Upper lobe of right lung (tissue), 1 donor: ENCODE measurements at places on chromosomes 3 and 15.

DNA sequence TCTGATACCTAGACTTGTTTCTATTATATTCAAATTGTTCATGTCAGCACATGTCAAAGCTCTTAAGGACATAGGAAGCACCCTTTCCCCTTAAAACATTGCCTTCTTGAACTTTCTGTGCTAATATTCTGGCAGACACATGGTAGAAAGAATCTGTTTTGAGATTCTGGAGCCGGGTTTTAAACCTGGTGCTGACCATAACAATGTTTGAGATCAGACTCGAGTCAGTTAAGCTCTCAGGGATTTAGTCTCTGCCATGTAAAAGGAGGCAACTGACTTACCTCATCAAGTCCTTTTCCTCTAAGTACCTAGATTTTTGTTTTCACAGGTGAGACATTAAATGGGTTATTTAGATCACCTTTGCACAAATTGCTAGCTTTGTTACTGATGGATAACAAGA, 38.9 kb downstream of the RBMS3 start:
- no peak for DNase-seq

- peak; percentile 26 for DNase-seq
Measured at GRCh38 chr15:31254431-31255175, 72.0 kb upstream of the KLF13 start.

DNA sequence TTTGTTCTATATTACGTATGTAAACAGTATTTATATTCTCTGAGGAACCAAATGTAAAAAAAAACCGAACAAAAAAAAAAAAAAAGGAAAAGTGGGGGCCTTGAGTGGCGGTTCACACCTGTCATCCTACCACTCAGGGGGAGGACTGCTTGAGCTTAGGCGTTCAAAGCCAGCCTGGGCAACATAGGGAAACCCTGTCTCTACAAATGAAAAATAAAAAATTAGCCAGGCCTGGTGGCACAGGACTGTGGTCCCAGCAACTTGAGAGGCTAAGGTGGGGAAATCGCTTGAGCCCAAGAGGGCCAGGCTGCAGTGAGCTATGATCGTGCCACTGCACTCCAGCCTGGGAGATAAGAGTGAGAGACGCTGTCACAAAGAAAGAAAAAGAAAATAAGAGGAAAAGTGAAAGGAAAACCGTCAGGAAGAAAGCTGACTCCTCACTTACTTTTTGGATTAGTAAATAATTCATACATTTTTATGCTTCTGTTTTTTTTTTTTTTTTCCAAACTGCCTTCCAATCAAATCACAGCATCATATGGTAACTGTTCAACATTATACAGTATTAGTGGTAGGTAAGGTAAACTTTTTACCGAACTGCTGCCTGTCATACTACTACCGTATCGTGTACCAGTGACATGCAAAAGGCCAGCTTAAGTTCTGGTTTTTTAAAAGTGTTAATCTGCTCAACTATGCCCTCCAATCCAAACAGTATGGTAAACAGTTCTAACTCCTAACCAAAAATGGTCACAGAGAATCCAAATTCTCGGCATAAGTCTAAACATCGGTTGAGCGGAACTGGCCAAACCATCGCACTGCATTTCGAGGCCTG, 1.2 kb downstream of the PHC3 start:
- no peak for DNase-seq

GRCh38 chr15:64930019-64930652, 18.4 kb downstream of the ANKDD1A start:
- no peak for DNase-seq

DNA sequence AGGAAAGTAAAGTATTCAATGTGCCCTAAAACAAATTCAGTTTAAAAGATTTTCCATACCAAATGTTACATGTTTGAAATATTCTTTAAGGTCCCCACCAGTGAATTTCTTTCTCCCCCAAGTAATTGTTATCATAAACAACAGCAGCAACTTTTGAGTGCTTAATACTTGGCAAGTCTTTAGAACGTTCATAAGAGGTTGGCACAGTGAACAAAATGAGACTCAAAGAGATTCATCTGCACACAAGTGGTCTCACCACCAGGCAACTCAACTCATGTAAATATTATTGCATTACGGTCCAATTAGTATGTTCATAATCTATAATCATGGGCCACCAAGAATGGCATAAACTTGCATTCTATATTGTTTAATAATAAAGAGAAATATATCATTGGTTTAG, 98.7 kb downstream of the TBL1XR1 start:
- DNase-seq, result no peak

DNA sequence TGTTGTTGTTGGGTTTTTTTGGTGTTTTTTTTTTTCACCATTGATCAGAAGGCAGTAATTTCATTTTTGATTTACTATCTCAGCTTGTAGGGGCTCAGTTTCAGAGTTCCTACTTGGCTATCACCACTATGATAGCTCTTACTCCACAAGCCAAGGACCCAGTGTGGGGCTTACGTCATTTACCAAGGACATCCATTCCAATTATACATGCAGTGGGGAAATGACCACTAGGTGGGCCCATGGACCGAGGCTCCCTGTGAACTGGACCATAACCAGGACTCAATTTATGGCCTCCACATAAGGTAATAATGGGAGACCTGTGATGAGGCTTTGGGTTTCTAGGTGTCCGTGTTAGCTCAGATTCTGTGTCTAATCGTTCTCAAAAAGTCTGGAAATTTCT, 67.5 kb upstream of the CACNA1D start:
- no peak for DNase-seq

- no peak for DNase-seq
Measured at GRCh38 chr3:43905157-43905556, 214.4 kb downstream of the ABHD5 start.

GRCh38 chr15:86830304-86830703, 750.6 kb downstream of the AGBL1 start:
- DNase-seq, result no peak

- no peak for DNase-seq
Measured at GRCh38 chr3:10011631-10012030, 14.6 kb upstream of the FANCD2 start.
